Smooth muscle cell of the pulmonary artery (primary cell): ENCODE measurements at places on chromosomes 12 and 14. TPM values are rescaled to one million over a fixed set of nuclear protein-coding genes. Genes with fewer than 3 reads are reported as not detected.

ATL1 gene
- 4.0 and 6.0 TPM in 2 replicates for total RNA-seq

ARMH4 gene
- total RNA-seq = 9.1 and 9.6 TPM in 2 replicates

FANCM gene
- 4.2 and 4.8 TPM in 2 replicates for total RNA-seq

KRT79 gene
- not detected in 2 replicates for total RNA-seq

TAS2R42 gene
- not detected in 2 replicates for total RNA-seq
